Foreskin keratinocyte (primary cell): ENCODE measurements at places on chromosomes 1 and 21.

- no peak for DNase-seq
Measured at GRCh38 chr1:218991089-218991488, 182.6 kb upstream of the LYPLAL1 start.

GRCh38 chr1:7669559-7670311 lies 101.4 kb upstream of the VAMP3 start:
- DNase-seq = no peak

DNA sequence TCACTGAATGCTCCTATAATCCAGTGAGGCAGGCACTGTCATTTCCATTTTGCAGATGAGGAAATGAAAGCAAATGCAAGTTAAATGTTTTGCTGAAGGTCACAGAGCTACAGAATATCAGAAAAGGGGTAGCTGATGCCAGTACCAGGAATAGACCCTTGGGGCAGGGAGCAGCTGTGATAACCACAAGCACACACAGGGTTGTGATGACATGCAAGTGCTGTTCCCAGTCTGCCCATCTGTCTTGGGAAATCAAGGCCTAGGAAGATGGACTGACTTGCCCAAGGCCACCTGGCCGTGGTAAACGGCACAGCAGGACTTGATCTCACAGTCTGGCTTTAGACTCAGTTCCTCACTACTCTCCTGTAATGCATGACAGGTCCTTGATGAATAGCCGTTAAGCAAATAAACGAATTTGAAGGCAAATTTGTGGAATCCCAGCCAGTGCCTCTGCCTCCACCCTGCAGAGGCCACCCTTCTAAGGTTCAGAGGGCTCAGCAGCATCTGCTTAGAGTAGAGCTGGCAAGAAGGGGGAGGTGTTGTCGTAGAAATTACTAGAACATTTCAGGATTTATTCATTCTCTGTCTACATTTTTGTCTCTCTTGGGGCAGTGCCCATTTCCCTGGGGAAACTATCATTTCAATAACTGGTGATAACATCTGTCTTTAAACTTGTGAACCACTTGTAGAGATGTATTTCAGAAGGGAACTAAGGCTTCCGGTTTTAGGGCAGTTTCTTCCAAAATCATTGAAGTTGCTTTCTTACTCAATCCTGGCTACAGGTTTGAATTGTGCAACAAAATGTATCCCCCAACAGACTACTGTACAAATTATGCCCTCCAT lies 53.2 kb upstream of the MRPS6 start:
- no peak for DNase-seq

GRCh38 chr1:29836651-29837646 lies 600.6 kb downstream of the PTPRU start:
- no peak for DNase-seq

- peak; percentile 33 for DNase-seq
Measured at GRCh38 chr1:245153552-245154428, 995 bp upstream of the KIF26B start.

- DNase-seq = peak; percentile 25
Measured at GRCh38 chr1:207925210-207925609, 14.3 kb upstream of the CD34 start.

GRCh38 chr21:45122432-45123132 lies 48.2 kb downstream of the ADARB1 start:
- no peak for DNase-seq

- no peak for DNase-seq
Measured at GRCh38 chr21:41209016-41209619, 41.2 kb downstream of the BACE2 start.

GRCh38 chr1:104720741-104721140 lies 971.0 kb downstream of the AMY1C start:
- no peak for DNase-seq

GRCh38 chr1:229452956-229453801 lies 19.3 kb upstream of the ACTA1 start:
- DNase-seq = no peak

DNA sequence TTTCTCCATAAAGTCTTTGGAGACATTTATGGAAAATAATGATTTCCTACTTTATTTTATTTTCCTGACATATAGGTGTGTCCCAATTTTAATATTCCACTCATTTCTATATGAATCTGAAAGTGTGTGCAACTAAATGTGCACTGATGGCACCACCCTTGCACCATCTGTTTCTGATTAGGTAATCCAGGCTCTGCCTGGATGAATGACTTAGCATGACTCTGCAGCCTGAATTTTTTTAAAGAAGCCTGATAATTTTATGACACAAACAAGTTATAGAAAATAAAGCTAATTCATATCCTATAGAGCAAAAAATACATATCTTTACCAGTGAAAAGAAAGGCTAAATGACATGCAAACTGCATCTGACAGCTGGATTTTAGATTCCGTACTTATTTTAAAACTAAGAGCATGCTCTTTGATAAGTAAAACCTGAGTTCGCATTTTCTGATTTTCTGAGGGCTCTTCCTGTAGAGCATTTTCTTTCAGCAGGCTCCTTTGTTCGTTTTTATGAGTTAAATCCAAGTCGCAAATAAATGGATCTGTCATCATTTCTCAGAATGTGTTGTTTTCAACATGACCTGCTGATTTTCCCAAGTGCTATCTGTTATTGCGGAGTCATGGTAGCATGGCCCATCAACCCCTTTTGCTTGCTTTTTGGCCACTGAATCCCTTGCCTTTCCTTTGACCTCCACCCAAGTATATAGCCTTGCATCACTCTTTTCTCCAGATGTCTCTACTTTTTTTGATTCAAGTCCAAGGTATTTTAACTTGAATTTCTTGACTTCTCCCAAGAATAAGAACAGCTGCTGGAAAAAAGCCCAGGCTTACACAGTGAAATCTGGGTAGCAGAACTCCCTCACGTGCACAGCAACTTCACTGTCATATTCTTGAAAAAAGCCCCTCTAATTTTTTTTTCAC lies 52.8 kb upstream of the LYPLAL1 start:
- DNase-seq = no peak

GRCh38 chr1:41648230-41648629 lies 163.7 kb upstream of the EDN2 start:
- DNase-seq = no peak

- no peak for DNase-seq
Measured at GRCh38 chr1:155019377-155020245, 14.0 kb downstream of the DCST2 start.

DNA sequence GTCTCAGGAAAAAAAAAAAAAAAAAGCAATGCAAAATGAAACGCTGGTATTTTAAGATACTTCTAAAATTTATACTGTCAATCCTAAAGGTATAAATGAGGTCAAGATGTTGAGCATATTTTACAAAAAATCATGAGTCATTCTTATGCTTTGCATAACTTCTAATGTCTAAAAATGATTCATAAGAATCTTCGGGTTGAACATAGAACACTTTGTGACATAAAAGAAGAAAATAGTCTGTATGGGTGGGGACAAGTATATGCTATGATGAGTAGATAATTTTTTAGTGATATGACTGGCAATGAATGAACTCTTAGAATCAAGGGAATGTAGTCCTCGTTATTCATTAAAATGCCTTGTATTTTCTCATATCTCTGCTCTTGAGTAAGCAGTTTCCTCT lies 416.9 kb upstream of the USP24 start:
- DNase-seq = peak; percentile 80

DNA sequence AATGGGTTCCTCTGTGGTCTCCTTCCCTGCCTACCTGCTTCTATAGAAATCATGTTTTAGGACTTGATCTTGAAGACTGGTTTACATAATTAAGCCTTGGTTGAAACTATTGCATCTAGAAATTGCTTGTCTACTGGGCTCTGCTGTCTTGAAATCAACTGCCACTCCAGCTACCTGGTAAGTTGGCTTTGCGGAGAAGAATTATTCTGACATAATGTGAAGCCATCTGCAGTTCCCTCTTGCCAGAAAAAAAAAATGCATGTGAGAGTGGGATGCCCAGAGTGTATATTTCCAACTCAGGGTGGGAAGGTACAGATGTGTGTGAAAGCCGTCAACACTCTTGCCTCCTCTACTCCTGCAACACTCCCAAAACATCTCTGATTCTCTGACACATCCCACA lies 27.2 kb downstream of the C8B start:
- no peak for DNase-seq

GRCh38 chr1:70754701-70755100 lies 292.9 kb downstream of the PTGER3 start:
- no peak for DNase-seq

DNA sequence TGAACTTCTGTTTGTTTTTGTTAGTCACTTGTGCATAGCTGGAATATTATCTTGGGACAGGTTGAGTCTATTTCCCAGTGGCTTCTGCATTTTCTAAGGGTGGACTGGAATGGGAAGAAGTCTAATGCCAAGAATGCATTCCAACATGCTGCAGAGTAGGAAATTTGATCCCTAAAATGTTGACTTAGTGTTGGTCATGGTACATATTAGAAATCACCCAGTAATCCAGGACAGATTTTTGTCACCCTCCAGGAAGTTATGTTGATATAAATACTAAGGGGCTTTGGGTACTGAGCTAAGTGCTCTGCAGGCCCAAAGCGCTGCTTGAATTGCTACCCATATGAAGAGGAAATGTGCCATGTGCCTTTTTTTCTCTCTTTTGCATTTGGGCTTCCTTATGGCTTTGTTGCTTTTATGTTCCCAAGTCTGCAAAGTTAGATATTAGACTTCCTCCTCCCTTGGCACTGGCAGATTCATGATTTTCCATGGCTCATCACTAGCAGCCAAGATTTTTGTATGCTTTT lies 10.0 kb downstream of the ARID1A start:
- DNase-seq = no peak

GRCh38 chr21:29148530-29148929 lies 18.1 kb downstream of the MAP3K7CL start:
- DNase-seq = no peak

GRCh38 chr1:245690946-245691541 lies 536.3 kb downstream of the KIF26B start:
- no peak for DNase-seq

DNA sequence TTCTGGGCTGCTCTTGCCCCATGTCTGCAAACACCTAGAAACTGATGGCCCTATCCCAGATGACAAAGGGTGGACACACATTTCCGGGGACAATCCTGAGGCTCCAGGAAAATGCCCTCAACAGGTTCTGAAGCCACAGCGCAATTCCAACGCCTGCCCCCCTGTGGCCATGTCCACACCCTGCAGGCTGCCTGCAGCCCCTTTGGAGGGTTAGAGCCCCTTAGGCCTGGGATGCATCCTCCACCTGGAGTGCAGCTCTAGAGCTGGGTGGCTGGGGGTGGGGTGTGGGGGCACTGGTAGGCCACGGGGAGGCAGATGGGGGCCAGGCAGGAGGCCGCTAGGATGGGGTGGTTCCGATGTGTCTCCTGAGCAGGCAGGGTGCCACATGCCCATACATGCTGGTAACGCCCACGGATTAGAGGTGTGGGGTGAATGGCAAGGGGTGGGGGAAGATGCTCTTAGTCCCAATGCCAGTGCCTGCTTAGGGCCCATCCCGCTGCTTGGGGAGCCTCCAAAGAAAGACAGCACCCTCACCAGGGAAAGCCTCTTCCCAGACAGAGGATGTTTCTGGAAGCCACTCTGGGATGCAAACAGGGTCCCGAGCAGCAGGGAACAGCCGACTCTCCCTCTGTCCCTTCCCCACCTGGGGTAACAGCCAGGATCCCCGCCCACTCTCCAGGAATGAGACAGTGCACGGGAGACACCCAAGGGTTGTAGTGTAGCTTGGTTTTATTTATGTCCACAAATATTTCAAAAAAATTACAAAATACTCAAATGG lies 34.0 kb downstream of the SLC45A1 start:
- DNase-seq = peak; percentile 45

DNA sequence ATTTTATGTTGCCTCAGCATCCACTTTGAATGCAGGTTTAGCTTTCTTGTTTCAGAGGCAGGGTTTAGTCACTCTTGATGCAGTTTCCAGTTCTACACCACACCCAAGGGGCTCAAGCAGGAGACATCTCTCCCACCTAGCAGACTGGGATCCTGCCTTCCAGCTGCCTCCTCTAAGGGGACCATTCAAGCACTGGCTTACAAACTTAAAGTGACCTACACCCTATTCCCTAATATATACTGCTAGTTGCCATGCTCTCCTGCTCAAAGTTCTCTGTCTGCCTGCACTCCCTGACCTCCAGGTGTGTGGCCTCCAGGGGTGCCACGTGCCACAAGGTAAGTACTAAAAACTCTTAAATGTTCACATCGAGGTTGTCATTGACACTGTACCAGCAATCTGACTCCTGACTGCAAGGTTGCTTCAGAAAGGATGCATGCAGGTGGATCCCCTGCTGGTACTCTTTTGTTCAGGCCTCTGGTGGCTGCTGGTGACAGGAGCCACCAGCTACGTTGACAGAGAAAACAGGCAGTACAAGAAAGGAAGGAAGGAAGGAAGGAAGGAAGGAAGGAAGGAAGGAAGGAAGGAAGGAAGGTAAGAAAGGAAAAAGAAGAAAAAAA lies 185.9 kb downstream of the COQ8A start:
- DNase-seq = no peak

DNA sequence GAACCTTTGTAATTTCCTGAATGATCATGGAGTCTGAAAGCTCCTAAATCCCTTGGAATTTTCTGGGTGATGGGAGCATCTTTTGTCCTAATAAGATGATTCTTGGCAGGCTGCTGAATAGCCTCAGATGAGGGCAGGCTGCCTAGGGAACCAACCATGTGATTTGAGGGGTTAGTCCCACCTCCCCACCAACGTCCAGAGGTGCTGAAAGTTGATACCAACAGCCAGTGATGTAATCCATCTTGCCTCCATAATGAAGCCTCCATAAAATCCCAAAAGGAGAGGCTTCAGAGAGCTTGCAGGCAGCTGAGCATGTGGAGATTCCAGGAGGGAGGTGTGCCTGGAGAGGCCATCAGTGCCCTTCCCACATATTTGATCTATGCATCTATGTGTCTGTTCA lies 43.7 kb downstream of the GTF2B start:
- DNase-seq = no peak

- DNase-seq = no peak
Measured at GRCh38 chr1:50977575-50978143, 7.6 kb downstream of the CDKN2C start.

DNA sequence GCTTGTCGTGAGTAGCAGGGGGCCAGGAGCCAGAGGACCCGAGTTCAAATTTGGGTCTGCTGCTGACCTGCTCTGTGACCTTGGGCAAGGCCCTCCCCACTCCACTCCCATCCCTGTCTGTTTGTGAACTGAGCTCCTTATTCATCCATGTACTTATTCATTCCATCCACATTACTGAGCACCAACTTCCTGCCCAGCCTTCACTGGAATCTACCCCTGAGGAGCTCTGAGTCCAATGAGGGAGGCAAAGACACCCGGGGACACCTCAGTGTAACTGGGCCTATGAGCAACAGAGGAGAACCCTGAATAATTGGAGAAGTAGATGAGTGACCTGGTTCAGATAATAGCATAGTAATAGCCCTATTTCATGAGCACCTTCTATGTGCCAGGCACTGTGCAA lies 8.9 kb downstream of the BSND start:
- DNase-seq = peak; percentile 80

GRCh38 chr1:188794969-188795368 lies 1682.7 kb downstream of the BRINP3 start:
- no peak for DNase-seq

- no peak for DNase-seq
Measured at GRCh38 chr1:161727256-161727924, 6.0 kb downstream of the FCRLB start.

- peak; percentile 87 for DNase-seq
Measured at GRCh38 chr21:43193651-43194302, 25.0 kb downstream of the CRYAA start.

GRCh38 chr1:46334030-46334384 lies 6.6 kb upstream of the NSUN4 start:
- DNase-seq = no peak
